Vagina (tissue), 2 donors: ENCODE measurements at places on chromosomes 16 and 17. TPM values are rescaled to one million over a fixed set of nuclear protein-coding genes. Genes with fewer than 3 reads are reported as not detected.

DNA sequence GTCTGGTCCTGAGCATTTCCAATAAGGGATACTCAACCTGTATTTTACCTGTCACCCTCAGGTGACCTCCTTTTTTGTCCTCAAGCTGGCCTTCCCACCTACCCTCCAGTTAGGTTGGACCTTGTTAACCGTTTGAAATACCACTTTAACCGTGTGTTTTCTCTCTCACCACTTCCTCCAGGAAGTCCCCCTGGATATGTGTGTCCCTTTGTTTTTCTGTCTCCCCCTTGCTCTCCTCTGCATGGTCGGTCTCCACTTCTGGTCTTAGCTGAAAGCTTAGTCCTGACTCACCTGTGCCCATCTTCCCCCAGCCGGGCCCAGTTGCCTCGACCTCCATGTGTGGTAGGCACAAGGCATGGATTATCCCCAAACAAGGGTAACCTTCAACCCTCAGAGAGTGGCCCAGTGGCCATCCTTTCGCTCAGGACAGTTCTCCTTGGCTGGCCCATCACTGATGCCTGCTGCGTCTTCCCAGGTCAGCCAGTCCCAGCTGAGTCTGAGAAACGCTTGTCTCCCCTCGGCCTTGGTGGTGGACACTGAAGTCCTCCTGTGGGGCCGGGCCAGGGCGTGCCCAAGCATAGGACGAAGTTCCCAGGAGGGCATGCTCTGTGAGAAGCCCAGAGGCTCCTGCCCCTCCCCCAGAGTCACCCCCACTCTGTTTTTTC lies 20.0 kb downstream of the LASP1 start:
- DNase-seq = no peak

GRCh38 chr17:58484600-58484999 lies 3.6 kb downstream of the HSF5 start:
- no peak for DNase-seq

GRCh38 chr17:42101513-42102292 lies 3.4 kb upstream of the ZNF385C start:
- no peak for DNase-seq

DNA sequence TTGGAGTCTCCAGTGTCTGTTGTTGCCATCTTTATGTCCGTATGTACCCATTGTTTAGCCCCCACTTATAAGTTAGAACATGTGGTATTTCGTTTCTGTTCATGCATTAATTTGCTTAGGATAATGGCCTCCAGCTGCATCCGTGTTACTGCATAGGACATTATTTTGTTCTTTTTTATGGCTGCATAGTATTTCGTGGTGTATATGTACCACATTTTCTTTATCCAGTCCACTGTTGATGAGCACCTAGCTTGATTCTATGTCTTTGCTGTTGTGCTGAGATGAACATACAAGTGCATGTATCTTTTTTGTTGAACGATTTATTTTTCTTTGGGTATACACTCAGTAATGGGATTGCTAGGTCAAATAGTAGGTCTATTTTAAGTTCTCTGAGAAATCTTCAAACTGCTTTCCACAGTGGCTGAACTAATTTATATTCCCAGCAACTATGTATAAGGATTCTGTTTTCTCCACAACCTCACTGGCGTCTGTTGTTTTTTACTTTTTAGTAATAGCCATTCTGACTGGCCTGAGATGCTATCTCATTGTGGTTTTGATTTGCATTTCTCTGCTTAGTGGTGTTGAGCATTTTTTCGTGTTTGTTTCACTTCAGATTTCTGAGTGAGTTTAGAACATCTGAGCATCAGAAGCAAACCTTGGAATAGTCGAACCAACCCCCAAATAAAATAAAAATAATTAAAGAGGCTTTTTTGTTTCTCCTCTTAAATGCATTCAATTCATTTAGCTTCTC lies 304.7 kb downstream of the ZFHX3 start:
- no peak for DNase-seq

DNA sequence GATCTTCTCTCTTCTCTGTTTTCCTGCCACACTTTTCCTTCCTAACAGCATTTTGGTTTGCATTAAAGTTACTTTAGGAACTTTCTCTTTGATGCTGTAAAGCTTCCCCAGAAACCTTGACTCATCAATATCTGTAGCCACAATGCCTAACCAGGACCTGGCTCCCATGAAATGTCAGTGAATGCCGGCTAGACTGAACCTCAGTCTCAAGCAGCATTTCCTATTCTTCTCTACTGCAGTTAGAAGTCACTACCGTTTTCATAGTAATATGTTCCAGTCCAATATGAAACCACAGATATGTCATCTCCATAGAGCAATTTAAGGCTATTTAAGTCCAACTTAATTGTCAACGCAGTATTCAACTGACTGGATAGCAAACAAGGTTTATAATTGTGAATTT lies 28.9 kb downstream of the ITFG1 start:
- DNase-seq = no peak

DNA sequence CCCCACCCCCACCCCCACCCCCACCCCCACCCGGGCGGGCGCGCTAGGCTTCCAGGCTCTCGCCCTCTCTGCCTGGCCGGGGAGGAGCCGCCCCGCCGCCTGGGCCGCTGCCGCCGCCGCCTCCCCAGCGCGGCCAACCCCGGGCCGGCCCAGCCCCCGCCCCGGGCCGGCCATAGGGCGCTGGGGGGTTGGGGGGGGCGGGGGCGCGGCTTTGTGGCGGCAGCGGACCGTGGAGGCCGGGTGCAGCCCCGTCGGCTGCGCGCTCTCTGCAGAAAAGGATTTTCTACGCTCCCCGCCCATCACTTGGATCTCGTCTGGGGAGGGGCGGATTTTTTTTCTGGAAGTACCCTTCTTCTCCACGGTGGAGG lies 230.9 kb downstream of the MRTFB start:
- DNase-seq = no peak

DNA sequence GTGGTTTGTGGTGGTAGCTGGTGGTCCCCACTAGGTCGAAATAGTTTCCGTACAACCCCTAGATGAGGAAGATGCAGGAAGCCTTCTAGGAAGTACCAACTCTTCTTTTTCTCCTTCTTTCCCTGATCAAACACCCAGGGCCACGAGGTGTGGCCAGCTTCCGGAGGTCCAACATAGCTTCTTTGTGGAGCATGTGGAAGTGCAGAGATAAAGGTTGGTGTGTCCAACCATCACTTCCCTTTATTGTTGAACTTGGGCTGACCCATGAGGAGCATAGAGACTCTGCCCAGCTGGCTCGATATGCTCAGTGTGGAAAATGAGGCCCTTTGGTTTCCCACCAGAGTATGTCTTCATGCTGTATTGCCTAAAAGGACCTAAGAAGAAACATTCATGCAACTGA lies 6.3 kb upstream of the RGS9 start:
- no peak for DNase-seq

Gene CCL16
- not detected for total RNA-seq

GRCh38 chr16:85724126-85724879 lies 26.6 kb downstream of the C16orf74 start:
- no peak for DNase-seq

Gene ITFG1
- total RNA-seq = 24.8 TPM

DNA sequence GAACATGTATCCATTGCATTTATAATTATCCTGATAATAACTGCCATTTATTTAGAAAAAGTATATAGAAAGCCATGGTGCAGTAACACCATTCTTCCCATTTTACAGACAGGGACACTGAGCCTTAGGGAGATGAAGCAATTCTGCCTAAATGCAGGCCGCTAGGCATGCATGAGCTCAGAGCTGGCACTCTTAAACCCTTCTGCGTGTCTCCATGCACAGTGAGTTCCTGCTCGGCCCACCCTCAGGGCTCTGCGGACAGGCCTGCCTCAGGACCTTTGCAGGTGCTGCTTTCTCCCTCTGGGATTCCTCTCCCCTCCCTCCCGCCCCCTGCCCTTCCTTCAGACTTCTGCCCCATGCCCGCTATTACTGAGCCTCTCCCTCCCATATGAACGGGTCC lies 54.3 kb upstream of the WSB1 start:
- DNase-seq = no peak

Gene SBK1
- total RNA-seq = 0.25 TPM

- no peak for DNase-seq
Observed at GRCh38 chr16:27602103-27602502, 52.2 kb downstream of the KATNIP start.
